ENCODE measurements at places on chromosomes 16 and 17. TPM values are rescaled to one million over a fixed set of nuclear protein-coding genes. Genes with fewer than 3 reads are reported as not detected.

Gene VAT1L
- total RNA-seq: 22.0 TPM

- DNase-seq: no peak
Measured at GRCh38 chr17:3966720-3967363, 2.6 kb upstream of the ATP2A3 start.

GRCh38 chr16:76816475-76816874 lies 374.5 kb upstream of the MON1B start:
- no peak for DNase-seq

DNA sequence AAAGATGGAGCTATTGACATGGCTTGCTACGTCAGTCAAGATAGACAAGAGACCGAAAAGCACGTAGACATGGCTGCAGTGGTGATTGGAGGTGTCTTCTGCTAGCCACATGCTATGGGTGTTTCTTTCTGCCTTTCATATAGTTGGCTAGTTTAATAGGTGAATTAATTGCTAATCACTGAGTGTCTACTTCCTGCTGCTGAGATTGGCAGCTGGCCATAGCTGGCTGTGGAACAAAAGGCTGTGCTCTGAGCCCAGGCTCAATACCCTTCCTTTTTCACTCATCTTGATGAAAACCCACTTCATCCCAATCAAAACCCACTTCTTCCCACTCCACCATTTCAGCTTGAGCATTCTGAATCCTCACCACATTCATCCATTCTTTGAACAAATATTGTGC lies 221.4 kb upstream of the MAF start:
- no peak for DNase-seq

GRCh38 chr17:28871056-28871579 lies 16.3 kb downstream of the ERAL1 start:
- DNase-seq: no peak

GRCh38 chr17:69142175-69142802 lies 594 bp upstream of the ABCA6 start:
- DNase-seq: no peak

GRCh38 chr17:41071606-41072360 lies 6.1 kb upstream of the KRTAP2-4 start:
- DNase-seq: no peak

- peak; percentile 25 for DNase-seq
Measured at GRCh38 chr17:56577843-56578204, 15.7 kb upstream of the NOG start.

- DNase-seq: no peak
Measured at GRCh38 chr16:66750279-66751052, 943 bp downstream of the DYNC1LI2 start.

DNA sequence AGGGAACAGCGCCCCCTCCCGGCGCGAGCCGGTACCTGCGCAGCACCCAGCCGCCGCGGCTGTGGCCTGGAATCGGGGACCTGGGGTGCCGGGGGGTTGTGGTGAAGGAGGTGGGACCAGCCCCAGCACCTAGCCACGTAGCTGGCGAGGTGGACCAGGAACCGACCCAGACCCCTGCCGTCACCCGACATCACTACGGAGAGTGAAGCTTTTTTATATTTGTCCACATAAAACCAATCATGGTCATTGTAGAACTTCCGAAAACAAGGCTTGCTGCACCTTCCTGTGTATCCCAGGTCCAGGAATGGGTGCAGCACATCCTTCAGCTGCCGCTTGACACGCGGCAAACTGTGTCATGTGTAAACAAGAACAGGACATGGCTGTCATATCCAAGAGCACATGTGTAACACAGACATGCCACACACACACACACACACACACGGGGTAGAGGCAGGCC lies 1.3 kb downstream of the HBQ1 start:
- no peak for DNase-seq

- no peak for DNase-seq
Measured at GRCh38 chr17:81515530-81516041, 3.0 kb upstream of the ACTG1 start.

DNA sequence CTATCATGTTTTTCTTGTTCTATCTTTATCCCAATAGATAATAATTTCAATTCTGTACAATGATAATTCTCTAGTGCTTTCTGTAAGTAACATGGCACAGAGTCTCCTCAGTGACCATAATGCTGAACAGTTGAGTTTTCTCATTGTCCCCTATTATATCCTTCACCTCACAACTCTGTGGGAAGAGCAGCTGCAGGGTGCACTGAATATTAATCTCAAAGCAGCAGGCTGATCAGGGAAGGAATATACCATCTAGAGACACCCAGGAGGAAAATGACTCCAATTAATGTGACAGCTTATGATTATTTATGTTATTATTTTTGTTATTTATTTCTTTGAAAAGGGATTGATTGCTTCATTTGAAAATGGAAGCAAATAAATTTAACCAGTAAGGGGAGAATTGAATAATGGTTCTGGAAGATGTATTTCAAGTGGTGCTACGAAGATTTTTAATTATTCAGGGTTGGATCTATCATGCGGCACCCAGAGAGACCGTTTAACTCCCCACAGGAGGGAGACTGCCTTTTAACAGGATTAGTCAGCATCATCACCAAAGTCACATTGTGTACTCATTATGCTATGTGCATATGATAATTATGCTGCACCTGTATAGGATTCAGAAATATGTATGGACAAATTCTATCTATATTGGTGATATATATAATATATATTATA lies 1015.7 kb upstream of the GOT2 start:
- no peak for DNase-seq

DNA sequence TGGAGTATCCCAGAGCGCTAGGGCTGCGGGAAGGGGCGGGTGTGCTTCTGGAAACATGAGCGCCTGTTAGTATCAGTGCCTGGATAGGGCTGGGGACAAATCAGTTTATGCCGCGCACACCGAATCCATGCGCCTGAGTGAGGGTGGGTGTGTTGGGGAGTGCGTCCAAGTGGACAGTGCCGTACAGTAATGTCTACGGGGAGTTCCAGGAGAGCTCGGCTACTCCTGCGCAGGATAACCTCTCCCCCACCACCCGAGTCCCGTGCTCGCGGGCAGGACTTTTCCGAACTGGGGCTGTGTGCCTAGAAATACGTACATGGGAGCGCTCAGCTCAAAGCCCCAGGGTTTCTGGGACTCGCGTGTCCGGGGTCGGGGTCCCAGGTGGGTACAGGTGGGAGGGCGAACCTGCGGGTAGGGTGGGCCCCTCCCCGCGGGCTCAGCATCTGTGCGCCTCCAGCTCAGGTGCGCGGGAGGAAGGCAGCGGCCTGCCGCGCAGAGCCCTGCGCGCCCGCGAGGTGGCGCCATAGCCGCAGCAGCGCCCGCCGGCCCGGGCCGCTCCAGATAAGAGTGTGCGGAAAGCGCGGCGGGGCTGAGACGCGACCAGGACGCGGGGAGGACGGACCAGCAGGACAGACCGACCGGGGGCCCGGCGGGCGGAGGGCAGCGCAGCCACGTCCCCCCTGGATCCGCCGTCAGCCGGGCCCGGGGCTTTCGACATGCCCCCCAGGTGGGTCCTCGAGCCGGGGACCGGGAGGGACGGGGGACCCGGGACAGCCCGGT lies at the start of gene HIC1:
TSS of gene HIC1 (plus strand) at position 592 of the 780 bp plus-strand sequence. CDS start 1,588 bp downstream, outside the sequence.
- DNase-seq: peak; percentile 82

DNA sequence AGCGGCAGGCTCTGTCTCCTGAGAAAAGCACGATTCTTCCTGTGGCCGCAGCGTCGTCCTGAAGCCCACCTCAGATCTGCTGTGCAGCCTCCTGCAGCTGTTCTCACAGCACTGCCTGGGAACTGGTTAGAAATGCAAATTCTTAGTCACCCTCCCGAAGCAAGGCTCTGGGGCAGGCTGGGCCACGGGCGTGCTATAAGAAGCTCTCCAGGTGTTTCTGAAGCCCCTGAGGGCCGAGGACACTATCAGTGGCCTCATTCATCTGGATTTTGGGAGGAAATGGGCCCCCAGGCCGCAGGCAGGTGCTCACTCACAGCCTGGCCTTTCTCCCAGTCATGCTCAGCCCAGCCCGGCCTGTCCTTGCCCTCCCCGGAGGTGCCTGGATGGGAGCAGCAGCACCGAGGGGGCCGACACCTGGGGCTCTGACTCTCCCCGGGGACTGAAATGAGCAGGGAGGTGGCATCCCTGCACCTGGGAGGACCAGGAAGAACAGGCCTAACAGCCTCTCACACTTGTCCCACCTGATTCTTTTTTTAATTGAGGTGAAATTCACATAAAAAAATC lies 10.4 kb upstream of the NLRC3 start:
- DNase-seq: no peak

DNA sequence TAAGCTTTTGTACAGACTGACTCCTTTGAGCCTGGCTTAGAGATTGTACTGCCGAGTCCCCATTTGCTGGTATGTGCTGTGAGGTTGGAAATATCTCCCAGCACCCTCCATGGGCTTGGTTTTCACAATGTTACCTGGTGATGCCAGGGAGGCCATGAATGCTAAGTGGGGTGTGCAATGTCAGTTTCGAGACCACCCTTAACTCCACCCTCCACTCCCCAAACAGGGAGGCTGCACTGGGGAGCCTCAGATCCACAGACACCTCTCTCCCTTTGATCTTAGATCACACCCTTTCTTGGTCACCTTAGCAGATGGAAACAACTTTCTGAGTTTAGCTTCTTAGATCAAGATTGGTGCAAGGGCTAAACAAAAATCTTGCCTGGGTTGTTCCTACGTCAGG lies 28.6 kb upstream of the PIK3R6 start:
- no peak for DNase-seq

GRCh38 chr17:74566132-74566753 lies 1.1 kb downstream of the CD300H start:
- DNase-seq: peak; percentile 83

DNA sequence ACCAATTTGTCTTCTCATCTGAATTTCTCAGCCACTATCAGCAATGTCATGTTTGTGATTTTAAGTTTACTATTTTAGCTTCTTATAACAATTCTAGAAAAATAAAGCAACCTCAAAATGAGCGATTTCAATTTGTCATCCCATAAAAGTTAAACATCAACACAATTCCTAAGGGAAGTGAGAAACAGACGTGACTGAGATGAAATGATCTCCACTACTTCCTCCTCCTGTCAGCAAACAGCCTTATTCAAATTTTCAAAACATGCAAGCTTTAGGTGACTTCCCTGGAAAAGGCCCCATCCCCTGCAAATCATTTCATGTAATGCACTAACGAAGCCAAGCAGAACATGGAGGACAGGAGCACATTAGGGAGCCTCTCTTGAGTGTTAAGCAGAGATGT lies 64.9 kb downstream of the ZNF652 start:
- no peak for DNase-seq

GRCh38 chr17:13647543-13648021 lies 45.9 kb upstream of the HS3ST3A1 start:
- no peak for DNase-seq

DNA sequence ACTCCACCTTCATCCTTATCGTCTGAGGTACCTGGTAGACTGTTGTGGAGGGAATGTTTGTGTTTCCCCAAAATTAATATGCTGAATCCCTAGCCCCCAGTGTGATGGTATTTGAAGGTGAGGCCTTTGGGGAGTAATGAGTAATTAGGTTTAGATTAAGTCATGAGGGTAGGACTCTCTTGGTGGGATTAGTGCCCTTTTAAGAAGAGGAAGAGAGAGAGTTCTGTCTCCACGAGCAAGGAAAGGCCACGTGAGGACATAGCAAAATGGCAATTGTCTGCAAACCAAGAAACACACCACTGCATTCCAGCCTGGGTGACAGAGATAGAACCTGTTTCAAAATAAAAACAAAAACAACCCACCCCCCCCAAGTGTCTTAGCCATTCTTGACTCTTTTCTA lies 21.0 kb upstream of the DDX52 start:
- no peak for DNase-seq

- DNase-seq: no peak
Measured at GRCh38 chr16:79283578-79283977, 317.0 kb downstream of the MAF start.

- DNase-seq: no peak
Measured at GRCh38 chr16:78915811-78916345, 684.7 kb downstream of the MAF start.

- DNase-seq: no peak
Measured at GRCh38 chr17:75754378-75755204, 10.4 kb downstream of the GALK1 start.

Gene CCL16
- total RNA-seq: not detected

DNA sequence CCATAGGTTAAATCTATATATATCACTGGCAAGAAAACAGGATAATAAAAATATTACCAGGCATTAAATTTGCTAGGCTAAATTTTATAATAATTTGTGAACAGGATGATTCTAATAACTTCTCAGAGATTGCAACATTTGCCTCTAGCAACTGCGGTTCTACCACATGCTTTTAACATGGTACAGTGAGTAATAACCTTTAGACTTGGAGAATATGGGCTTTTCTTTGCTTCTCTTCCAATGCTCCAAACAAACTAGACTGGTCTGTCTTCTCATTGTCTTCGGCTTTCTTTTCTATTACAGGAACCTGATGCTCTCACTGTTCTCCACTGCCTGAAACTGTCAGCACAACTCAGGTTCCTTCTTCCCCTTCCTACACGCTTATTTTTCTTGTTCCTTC lies 80.6 kb downstream of the CA4 start:
- no peak for DNase-seq

- DNase-seq: peak; percentile 28
Measured at GRCh38 chr16:31430380-31431052, 2.4 kb upstream of the COX6A2 start.

DNA sequence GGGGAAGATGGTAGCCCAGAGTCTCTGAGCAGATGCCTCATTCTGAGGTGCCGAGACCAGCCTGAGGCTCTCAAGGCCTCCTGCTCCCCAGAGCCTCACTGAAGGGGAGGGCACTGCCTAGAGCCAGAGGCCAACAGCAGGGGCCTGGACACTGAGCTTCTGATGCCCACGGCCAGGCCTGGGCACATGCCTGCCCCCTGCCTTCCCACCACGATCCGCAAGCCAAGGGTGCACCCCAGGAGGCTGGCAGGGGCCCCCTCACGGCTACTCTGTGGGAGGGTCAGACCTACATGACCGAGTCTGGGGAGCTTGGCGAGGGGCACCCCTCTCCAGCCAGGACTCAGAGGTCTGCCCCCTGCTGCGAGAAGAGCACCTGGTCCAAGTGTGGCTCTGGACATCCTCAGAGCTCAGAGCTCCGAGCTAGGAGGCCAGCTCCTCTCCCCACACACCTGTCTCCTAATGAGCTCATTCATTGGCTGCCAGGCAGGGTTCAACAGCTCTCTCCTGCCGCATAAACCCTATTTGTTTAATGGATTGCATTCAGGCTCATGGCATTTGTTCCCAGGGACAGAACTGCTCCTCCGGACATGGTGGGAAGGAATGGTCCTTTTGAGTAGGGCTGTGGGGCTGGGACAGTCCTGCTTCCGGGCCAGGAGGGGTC lies 13.9 kb downstream of the OTOP3 start:
- DNase-seq: no peak

Gene CDR2L
- 34.4 TPM for total RNA-seq

Gene MILR1
- total RNA-seq: not detected

Gene FAHD1
- 17.3 TPM for total RNA-seq

Gene DNAI2
- not detected for total RNA-seq

Gene CHD9NB
- total RNA-seq: 4.2 TPM
